ENCODE measurements at places on chromosomes 12 and 14. TPM values are rescaled to one million over a fixed set of nuclear protein-coding genes. Genes with fewer than 3 reads are reported as not detected.
A peak's percentile ranks its signal among the peaks of the same experiment; 100 is the strongest.

PMEL gene
- polyA plus RNA-seq = 0.37 TPM

DNA sequence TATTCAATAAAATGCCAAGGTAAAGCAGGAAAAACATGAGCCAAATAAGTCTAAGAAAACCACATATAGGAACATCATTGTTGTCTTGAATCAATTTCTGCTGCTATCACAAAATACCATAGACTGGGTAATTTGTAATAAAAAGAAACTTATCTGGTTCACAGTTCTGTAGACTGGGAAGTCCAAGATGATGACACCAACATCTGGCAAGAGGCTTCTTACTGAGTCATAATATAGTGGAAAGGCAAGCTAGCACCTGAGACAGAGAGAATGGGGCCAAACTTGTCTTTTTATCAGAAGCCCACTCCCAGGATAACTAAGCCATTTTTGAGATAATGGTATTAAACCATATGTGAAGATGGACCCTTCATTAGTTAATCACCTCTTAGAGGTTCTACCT lies 975.9 kb downstream of the FLRT2 start:
- no peaks in the 10 kb centered on the region for H3K27me3 ChIP-seq
- H3K4me1 ChIP-seq = no peaks in the 10 kb centered on the region
- no peak overlapping the region for H3K27ac ChIP-seq

DNA sequence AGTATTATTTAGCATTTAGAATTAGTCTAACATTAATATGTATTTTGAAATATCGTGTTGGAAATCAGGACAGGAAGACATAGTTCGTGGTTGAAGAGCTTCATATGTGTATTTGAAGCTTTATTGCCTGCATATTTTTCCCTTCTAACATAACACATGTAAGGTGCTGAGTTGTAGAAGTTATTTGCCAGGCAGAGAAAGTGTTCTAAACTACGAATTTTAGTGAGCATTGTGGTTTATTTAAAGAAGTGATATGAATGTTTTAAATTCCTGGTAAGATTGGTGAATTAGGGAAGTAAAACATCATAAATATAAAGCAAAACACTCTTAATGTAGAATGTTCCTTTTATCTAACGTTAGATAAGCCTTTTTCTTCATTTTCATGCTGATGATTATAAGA lies 2.5 kb downstream of the RASSF3 start:
- DNase-seq = no peak
- no peaks in the 10 kb centered on the region for H3K27me3 ChIP-seq
- peak overlapping the region; percentile 96 for H3K27ac ChIP-seq
- H3K36me3 ChIP-seq = peaks cover 14% of the 10 kb centered on the region
- peaks cover 78% of the 10 kb centered on the region for H3K4me1 ChIP-seq
- H3K4me3 ChIP-seq = peak overlapping the region; percentile 64

- no peak overlapping the region for H3K4me3 ChIP-seq
- peak overlapping the region; percentile 22 for H3K27ac ChIP-seq
- no peaks in the 10 kb centered on the region for H3K27me3 ChIP-seq
These were observed 245.6 kb downstream of the SLC41A2 start for GRCh38 chr12:104712477-104712876.

PLCZ1 gene
- not detected for polyA plus RNA-seq

DNA sequence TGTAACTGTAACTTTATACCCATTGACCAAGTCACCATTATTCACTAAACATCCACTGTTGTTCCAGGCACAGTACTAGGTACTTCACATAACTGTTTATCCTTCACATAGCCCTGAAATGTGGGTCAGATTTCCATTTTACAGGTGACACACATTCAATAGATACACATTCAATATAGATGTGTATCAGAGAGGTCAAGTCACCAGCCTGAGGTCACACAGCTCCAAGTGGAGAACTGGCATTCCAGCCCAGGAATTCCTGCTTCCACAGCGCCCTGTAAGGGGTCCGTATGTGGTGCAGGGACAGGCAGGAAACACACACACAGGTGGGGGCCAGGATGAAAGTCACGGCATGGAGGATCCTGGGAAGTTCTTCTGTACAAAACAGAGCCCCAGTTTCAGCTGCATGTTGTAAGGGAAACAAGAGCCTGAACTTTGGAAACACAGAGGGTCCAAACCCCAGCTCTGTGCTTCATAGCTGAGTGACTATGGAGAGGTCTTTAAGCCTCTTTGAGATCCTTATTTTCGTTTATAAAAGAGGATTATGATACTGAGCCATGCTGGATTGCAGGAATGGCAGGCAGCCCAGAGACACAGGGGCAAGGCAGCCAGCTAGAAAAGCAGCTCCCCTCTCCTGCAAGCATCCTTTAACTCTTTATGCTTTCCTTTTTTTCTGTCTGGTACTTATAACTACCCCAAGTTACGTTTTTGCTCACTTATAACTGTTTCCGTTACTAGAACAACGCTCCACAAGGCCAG lies 50.3 kb upstream of the DICER1 start:
- peaks cover 39% of the 10 kb centered on the region for H3K36me3 ChIP-seq
- no peak overlapping the region for H3K27ac ChIP-seq
- no peak for DNase-seq
- H3K4me1 ChIP-seq = no peaks in the 10 kb centered on the region
- H3K27me3 ChIP-seq = no peaks in the 10 kb centered on the region
- no peak overlapping the region for H3K4me3 ChIP-seq

DNA sequence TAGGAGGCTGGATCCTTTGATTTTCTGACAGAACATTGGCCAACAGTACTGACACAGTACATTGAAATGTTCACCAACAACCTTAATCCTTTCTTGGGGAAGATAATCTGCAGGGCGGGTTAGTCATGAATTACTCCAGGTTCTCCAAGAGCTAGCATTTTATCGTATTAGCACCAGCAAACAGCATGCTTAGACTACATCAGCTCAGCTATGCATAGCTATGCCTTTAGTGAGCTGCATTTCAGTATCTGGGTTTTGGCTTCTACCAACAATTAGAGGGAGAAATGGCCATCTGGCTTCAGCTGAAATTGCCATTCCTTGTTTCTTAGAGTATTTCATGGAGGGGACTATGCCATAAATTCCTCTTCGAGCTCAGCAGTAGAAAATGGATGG lies 33.8 kb downstream of the SAMD4A start:
- no peaks in the 10 kb centered on the region for H3K27me3 ChIP-seq
- no peak for DNase-seq
- H3K4me3 ChIP-seq = no peak overlapping the region
- no peaks in the 10 kb centered on the region for H3K4me1 ChIP-seq
- H3K27ac ChIP-seq = no peak overlapping the region

- no peak for DNase-seq
- no peaks in the 10 kb centered on the region for H3K4me1 ChIP-seq
- no peak overlapping the region for H3K4me3 ChIP-seq
- H3K27me3 ChIP-seq = no peaks in the 10 kb centered on the region
- no peak overlapping the region for H3K27ac ChIP-seq
These were observed 702.7 kb downstream of the TMTC2 start for GRCh38 chr12:83389237-83389996.

DNA sequence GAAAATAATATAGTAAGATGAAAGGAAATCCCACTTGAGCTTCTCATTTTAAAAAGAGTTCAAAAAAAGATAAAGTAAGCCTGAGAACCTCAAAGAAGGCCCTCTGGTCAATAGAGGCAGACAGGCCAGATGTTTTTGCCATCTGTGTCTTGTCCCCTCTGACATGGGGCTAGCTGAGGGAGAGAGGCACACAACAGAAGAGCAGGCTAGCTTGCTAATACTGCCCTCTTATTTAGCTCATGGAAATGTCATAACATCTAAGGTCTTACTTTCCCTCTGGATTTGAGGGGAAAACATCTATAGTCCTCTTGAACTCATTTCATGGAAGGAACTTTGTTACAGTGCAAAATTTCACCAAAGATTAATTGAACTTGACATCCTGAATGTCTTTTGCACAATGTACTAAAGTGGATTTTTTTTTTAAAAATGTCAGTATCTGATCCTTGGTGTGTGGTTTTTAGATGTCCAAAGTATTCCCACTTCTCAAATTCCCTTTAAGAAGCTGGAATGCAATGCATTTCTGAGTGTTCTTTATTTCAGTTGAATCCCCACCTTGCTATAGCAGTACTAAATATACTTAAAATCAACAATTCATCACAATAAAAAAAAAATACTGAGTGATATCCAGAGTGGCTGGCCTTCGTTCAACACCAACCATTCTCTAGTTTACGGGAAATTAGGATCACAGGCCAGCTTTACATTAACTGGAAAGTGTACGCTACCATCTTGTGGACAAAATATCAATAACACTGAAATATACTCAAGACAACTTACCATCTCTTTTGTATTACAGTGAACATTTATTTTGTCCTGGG lies 176.7 kb downstream of the PAH start:
- no peaks in the 10 kb centered on the region for H3K4me1 ChIP-seq
- no peak overlapping the region for H3K27ac ChIP-seq
- H3K4me3 ChIP-seq = no peak overlapping the region
- DNase-seq = no peak

- no peaks in the 10 kb centered on the region for H3K27me3 ChIP-seq
- H3K4me1 ChIP-seq = no peaks in the 10 kb centered on the region
- no peak overlapping the region for H3K27ac ChIP-seq
- no peak for DNase-seq
These were observed 66.3 kb downstream of the TBX5 start for GRCh38 chr12:114339626-114340025.

- no peak overlapping the region for H3K4me3 ChIP-seq
- DNase-seq = no peak
- H3K4me1 ChIP-seq = no peaks in the 10 kb centered on the region
- H3K27me3 ChIP-seq = no peaks in the 10 kb centered on the region
- H3K27ac ChIP-seq = no peak overlapping the region
- no peaks in the 10 kb centered on the region for H3K36me3 ChIP-seq
These were observed 38.0 kb downstream of the TMEM120B start for GRCh38 chr12:121750507-121750955.

- no peak overlapping the region for H3K27ac ChIP-seq
- H3K27me3 ChIP-seq = no peaks in the 10 kb centered on the region
- no peak overlapping the region for H3K4me3 ChIP-seq
- H3K4me1 ChIP-seq = no peaks in the 10 kb centered on the region
- H3K36me3 ChIP-seq = no peaks in the 10 kb centered on the region
- no peak for DNase-seq
These were observed 97.2 kb upstream of the KITLG start for GRCh38 chr12:88677464-88677863.

SOX5 gene
- polyA plus RNA-seq = not detected

DNA sequence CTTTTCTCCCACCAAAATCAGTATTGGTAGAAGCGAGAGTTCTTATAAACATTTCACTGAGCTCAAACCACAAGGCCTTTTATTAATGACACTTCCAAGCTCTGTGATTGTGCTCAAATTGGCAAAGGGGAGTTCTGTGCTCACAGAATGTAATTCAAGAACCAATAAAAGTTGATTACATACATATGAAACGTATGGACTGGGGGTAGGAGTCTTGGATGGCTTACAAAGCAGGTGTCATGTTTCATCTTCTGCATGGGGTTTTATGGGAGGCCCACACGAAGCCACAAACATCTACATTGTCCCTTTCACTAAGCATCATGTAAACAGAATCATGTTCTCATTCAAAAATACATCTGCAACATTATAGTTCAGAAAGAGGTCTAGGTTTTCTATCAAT lies 828.3 kb downstream of the VRK1 start:
- no peaks in the 10 kb centered on the region for H3K36me3 ChIP-seq
- no peaks in the 10 kb centered on the region for H3K27me3 ChIP-seq
- DNase-seq = no peak
- H3K27ac ChIP-seq = no peak overlapping the region
- H3K4me1 ChIP-seq = no peaks in the 10 kb centered on the region

Data from CD14-positive monocyte (primary cell).